ENCODE measurements at places on chromosomes 1 and 21.

GRCh38 chr1:61244114-61244513 lies 161.8 kb downstream of the NFIA start:
- DNase-seq = no peak

- DNase-seq = no peak
These were observed 89.9 kb downstream of the SLC44A5 start for GRCh38 chr1:75520862-75521475.

DNA sequence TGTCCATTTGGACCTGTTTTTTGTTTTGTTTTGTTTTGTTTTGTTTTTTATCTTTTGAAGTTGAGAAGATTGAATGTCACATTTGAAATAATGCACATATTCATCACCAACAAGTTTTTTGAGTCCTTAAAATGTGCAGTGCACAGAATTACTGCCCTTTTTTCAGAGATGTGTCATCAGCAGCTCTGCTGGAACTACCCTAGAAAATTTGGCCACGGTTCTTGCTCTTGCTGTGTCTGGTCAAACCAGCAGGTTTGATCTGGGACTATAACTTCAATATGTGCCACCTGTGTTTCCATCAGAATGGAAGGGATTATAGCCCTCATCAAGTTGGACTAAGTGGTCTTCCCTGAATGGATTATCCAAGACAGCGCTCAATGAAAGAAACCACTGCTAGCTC lies 24.1 kb upstream of the CNN3 start:
- DNase-seq = no peak

- DNase-seq = peak; percentile 19
These were observed 125.0 kb downstream of the ADSS2 start for GRCh38 chr1:244326757-244327156.

DNA sequence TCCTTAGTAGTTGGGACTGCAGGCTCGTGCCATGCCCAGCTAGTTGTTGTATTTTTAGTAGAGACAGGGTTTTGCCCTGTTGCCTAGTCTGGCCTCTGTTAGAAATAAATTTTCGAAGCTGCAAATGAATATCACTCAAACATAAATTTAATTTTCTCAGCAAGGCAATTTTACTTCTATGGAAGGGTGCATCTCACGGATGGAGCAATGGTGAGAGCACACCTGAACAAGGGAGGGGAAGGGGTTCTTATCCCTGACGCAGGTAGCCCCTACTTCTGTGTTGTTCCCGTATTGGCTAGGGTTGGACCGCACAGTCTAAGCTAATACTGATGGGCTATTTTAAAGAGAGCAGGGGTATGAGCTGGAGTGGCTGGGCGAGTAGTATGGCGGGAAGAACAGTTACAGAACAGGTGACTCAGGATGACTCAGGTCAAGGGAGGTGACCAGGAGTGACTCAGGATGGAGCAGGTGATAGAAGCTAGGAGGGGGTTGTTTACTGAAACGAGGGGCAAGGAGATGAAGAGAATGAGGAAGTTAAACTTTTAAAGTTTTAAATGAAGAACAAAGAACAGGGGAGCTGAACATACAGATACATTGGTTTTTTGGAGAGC lies 7.5 kb downstream of the MDM4 start:
- DNase-seq = no peak

GRCh38 chr1:16275591-16275990 lies 38.6 kb upstream of the CPLANE2 start:
- DNase-seq = no peak

DNA sequence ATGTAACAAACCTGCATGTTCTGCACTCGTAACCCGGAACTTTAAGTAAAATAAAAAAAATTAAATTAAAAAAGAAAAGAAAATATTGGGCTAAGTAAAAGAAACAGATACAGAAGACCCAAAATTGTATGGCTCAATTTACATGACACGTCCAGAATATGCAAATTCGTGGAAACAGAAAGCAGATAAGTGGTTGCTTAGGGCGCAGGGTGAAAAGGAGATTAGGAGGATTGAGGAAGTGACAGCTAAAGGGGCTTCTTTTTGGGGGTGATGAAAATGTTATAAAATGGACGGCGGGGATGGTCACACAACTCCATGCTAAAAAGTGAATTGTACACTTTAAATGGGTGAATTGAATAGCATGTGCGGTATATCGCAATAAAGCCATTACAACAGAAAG lies 27.4 kb upstream of the ZBTB21 start:
- no peak for DNase-seq

Data from vagina (tissue), 2 donors.